ENCODE measurements at places on chromosomes 4 and X.

GRCh38 chr4:174307694-174308093, 24.0 kb downstream of the CEP44 start:
- DNase-seq = no peak

- no peak for DNase-seq
Measured at GRCh38 chrX:118100091-118100490, 16.5 kb downstream of the KLHL13 start.

- no peak for DNase-seq
Measured at GRCh38 chr4:3225936-3226335, 23.0 kb upstream of the MSANTD1 start.

DNA sequence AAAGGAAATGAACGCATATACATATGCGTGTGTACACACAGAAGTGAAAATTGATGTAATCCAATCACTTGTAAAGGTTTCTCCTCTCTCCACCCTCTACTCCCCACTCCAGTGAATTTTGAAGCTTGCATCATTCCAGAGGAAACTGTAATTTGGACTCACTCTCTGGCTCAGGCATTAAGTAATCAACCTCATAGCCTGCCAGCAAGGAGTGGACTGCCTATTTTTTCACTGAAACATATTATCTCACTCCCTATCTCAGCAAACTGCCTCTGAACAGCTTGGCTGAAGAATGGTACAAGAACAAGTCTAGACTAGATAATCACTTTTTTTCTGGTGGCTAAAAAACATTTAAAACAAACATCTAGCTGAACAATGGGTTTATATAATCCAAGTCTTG, 124.2 kb downstream of the C4orf51 start:
- DNase-seq = peak; percentile 88

- DNase-seq = peak; percentile 43
Measured at GRCh38 chrX:153226344-153227185, 47.5 kb downstream of the MAGEA1 start.

DNA sequence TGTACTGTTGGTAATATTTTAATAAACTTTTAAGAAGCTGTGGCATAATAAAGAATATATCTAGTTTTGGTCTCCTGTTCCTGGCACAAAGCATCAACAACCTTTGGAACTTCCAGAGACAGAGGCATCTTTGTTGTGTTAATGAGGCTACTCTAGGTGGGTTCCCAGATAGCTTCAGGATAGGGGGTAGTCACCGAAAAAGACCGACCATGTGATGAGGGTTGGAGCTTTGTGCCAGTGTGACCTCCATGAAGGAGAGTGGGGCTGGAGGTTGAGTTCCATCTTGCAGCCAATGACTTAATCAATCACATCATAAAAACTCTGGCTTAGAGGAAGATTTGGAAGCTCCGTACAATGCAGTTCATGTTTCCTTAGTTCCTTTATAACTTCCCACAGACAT, 9.9 kb downstream of the PPAT start:
- DNase-seq = no peak

DNA sequence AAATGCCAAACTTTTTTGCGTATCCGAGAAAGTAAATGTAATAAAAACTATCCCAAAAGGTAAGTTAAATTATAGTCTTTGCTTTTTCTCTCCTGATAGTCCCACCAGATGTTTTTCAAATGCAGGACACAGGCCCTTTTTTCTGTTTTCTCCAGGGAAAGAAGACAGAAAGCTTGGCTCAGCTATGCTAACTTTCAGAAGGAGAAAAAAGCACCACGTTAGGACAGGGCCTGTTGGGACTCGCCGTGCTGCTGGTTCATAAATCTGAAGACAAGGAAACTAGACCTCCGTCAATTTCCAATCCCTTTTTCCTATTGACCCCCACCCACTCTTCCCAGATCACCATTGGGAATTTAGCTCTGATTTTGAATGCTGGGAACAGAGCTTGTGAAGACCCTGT, 220.9 kb upstream of the SFRP2 start:
- DNase-seq = no peak

DNA sequence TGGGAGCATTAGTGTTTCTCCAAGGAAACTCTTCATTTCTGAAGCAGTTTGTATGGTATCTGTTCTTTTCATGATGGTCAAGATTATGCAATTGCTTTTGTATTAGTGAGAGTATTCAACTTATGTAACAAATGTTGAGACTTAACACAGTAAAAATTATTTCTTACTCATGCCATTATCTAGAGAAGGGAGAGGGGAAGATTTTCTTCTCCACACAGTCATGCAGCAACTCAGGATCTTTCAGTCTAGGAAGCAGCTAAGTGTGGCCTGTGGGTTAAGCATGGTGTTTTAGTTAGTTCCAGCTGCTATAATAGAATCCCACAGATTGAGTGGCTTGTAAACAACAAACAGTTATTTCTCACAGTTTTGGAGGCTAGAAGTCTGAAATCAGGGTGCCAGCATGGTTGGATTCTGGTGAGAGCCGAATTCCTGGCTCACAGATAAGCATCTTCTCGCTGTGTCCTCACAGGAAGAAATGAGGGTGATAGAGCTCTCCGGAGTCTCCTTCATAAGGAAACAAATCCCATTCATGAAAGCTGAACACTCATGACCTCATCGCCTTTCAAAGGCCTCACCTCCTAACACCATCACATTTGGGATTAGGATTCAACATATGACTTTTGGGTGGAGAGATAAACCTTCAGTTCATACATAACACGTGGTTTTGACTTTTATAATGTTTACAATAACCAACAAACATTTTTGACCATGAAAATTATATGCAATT, 101.2 kb downstream of the FRMPD4 start:
- DNase-seq = peak; percentile 34

- no peak for DNase-seq
Measured at GRCh38 chr4:3660086-3660927, 105.9 kb upstream of the ADRA2C start.

DNA sequence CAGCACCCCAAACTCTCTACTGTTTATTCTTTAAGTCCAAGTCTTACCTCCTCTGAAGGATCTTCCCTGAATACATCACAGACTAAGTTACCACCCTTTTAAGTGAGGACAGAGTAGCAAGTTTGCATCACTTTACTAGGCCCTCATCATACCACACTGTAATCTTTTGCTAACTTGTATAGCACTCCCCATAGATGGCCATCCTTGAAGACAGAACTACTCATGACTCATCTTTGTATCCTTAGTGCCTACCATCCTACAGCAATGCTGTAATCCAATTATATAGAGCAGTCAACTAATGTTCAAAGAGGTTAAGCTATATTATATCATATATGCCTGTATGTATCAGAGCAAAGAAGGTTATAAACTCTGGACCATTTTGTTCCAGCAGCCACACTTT, 101.4 kb downstream of the ADAMTS3 start:
- peak; percentile 27 for DNase-seq

GRCh38 chrX:74179990-74180389, 124.0 kb upstream of the ZCCHC13 start:
- peak; percentile 31 for DNase-seq

DNA sequence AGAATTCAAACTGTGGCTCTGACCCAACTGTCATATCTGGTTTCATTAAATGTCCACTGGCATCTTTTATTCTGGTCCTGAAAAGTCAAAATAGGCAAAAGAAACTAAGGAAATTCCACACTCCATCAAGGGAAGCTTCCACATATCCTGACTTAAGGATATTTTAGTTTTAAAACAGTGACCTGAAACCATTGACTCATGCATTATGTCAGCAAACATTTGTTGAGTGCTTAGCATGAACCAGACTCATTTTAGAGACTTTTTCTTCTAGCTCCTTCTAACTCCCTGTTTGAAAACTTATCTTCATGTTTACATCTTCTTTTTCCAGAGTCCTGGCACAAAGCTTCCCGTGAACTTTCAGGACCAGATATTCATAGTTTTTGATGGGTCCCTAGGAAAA, 6.9 kb upstream of the CXCL1 start:
- DNase-seq = peak; percentile 47

- DNase-seq = no peak
Measured at GRCh38 chr4:72743078-72743477, 174.1 kb upstream of the ADAMTS3 start.

DNA sequence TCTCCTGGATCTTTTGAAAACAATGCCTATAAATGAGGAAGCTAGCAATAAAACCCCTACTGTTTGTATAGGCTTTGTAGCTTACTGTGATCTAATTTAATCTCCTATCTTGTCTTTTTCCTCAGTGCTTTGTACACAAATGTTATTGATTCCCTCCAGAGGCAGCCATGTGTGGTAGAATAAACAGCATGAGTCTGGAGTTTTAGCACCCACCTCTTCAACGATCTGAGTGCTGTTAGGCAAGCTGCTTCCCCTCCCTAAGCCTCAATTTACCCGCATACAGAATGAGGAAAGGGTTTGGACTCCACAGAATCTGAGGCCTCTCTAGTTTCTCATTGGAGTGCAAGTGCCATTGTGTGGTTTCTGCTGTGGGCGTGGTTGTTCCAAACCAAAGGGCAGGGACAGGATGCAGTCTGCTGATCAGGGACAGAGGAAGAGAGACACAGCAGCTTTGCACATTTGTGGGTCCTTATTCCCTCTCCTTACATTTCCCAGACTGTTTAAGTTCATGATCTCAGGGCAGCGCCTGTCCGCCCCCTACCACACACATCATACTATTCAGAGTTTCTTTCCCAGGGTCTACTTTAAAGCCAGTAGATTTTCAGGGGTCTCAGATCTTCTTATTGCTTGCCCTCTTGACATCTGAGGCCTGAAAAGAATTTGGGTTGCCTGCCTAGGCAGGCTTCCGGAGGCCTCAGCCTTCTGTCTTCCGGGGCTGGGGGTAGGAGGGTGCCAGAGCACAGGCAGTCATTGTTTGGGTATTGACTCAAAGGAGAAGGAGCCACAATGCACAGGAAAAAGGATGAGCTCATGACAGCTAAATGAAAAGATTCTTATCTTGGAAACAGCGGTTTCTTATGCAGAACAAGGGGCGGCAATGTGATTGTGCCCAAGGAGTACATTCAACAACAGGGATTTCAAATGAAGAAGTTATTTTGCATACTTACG, 114.9 kb upstream of the TEX13D start:
- DNase-seq = peak; percentile 72

DNA sequence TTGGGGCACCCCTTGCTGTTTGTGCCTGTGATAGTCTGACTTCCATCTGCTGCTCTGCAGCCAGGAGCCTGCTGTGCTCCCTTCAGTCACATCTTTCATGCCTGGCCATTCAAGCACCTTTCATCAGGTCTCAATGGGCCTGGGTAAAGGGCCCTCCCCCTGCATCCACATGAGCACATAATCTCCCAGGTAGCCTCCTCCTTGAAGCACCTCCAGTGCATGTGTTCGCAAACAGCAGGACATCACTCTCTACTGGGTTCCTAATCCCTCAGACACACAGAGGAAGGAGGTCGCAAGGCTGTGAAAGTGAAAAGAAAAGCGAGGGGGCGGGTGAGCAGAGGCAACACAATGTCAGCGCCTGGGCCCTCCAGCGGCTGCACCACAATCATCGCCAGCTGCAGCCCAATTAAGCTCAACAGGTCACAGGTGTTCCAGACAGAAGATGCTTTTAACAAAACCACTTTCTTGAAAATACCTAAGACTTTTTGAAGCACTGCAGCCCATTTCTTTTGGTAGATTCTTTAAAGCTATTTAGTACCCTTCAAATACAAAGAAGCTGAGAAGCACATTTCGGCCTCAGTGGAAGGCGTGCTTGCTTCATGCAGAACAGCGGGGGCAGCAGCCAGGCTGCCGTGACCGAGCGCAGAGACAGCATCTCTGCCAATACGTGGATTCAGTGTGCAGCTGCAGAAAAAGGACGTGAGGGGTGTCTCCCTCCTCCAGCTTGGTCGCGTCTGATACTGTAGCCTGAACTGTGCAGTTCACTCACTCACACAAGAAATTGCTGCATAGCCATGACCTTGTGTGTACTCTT, 92.2 kb upstream of the SPRY1 start:
- no peak for DNase-seq

- no peak for DNase-seq
Measured at GRCh38 chr4:7777017-7777710, 162.5 kb downstream of the AFAP1 start.

DNA sequence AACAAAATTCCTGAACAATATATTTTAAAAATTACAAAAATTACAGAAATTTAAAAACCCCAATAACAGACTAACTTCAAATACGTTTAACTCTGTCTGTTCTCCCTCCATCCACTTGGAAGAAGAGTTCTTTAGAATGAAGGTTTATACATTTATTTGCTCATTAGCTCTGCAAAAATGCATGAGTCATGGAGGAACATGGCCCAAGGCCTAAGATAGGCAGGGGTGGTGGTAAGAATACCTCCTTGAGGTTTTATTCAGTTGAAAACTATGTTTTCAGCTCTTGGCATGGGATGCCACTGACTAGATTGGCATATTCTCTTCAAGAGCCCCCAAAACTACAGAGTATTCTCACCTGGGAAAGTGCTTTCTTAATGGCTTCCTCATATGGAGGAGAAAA, 8.8 kb upstream of the LRRC66 start:
- peak; percentile 87 for DNase-seq

DNA sequence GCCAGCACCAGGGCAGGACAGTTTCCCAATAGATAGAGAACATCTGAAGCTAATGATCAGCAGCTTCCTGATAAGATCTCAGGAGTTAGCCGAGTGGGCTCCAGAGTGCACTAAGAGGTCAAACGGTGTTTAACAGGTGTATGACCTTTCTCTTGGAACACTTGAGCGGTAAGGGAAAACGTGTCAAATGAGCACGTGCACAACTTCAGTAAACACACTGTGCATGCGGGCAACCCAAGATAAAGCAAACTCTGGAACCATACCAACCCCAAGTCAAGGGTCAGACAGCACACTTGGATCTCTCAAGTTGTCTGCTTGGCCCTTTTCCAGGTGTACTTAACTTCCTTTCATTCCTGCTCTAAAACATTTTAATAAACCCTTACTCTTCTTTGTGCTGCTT, 1941.5 kb upstream of the PCDH10 start:
- no peak for DNase-seq

- DNase-seq = no peak
Measured at GRCh38 chr4:99054428-99054994, 34.1 kb downstream of the ADH5 start.

DNA sequence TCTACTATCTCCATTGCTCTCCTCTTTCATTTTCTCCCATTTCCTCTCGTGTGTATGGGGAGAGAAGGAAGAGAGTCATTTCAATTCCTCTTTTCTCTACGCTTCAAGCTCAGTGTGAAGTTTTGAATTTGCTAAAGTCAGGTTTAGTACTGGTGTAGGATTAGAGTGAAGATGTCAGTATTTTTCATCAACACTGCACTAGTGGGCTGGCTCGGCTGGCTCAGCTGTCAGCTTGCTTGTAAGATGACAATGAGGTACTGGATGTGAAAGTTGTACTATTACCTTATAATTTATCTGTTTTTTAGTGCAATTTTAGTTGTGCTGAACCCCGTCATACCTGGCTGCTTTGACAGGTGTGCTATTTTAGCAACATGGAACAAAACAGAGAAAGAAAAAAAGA, 2.1 kb upstream of the SH2D1A start:
- DNase-seq = no peak

GRCh38 chrX:74023203-74023602, 280.8 kb upstream of the ZCCHC13 start:
- DNase-seq = no peak

DNA sequence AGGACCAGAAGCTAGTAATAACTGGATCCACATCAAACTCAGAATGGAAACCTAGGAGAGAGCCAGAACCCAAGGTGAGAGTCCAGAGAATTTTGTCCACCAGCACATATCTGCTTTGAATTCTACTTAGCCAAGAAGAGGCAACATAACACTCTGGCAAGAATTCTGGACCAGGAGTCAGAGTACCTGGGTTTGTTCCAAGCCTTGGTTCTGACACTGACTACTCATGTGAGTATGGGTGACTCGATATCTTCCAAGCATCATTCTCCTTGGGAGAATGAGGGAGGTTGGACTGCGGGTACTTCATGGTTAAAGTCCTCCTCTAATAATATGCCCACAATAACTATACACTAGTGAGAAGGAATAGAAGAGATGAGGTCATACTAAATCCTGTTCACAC, 144.0 kb upstream of the JADE1 start:
- DNase-seq = no peak
